ENCODE measurements at places on chromosomes 16 and 17.
A peak's percentile ranks its signal among the peaks of the same experiment; 100 is the strongest.

- no peak for DNase-seq
Observed at GRCh38 chr16:70298988-70299938, at the start of gene DDX19B. DDX19B (plus strand) TSS chr16:70299186; CDS start chr16:70299298, 112 bp downstream.

- no peak for DNase-seq
Observed at GRCh38 chr17:81312624-81313325, 17.7 kb upstream of the SLC38A10 start.

DNA sequence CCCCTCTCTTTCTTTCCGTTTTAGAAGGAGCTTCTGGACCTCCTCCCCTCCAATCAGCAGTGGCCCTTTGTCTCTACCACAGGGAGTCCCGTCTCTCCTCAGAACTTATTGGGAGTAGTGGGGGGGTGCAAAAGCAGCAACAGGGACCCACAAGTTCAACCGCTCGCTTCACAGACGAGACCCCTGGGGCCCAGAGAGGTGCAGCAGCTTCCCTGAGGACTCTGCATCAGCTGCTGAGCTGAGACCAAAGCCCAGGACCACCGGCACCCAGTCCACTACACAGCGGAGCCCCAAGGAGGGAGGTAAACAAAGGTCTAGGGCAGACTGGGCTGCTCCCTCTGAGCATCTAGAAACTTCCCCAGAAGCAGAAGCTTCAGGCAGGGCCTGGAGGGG is 123.9 kb downstream of the SDK2 start:
- DNase-seq, result no peak

DNA sequence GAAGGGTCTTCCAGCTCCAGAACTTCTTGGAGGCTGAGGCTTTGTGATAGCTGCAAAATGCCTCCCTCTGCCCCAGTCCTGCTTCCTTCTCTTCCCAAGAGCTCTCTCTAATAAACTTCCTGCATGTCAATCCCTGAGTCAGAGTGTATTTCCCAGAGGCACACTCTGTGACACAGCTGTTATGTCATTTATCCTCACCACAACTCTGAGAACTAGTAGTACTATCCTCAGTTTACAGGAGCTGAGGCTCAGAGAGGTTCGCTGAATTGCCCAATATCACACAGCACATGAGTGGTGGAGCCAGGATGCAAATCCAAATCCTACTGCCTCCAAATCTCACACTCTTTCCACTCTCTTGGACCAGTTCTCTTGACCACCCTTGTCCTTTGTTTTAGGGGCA is 20.0 kb downstream of the UNC45B start:
- DNase-seq, result no peak

- no peak for DNase-seq
Observed at GRCh38 chr16:47644166-47644565, 183.0 kb downstream of the PHKB start.

DNA sequence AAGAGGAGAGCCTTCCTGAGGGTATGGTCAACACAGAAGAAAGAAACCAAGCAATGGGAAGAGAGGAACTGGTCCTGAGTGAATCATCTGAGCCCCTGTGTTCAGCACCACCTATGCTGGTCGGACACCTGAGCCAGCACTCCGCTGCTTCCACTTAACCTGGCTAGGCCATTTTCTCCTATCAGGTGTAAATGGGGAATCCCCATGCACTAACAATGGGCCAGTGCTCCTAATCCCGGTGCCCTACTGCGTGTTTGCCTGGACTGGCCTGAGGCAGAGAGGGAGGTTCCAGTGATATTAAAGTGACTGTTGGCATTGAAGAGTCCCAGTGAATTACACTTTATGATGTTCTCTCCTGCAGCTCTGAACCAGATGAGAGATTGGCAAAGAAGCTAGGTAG is 34.4 kb upstream of the XYLT2 start:
- DNase-seq, result no peak

DNA sequence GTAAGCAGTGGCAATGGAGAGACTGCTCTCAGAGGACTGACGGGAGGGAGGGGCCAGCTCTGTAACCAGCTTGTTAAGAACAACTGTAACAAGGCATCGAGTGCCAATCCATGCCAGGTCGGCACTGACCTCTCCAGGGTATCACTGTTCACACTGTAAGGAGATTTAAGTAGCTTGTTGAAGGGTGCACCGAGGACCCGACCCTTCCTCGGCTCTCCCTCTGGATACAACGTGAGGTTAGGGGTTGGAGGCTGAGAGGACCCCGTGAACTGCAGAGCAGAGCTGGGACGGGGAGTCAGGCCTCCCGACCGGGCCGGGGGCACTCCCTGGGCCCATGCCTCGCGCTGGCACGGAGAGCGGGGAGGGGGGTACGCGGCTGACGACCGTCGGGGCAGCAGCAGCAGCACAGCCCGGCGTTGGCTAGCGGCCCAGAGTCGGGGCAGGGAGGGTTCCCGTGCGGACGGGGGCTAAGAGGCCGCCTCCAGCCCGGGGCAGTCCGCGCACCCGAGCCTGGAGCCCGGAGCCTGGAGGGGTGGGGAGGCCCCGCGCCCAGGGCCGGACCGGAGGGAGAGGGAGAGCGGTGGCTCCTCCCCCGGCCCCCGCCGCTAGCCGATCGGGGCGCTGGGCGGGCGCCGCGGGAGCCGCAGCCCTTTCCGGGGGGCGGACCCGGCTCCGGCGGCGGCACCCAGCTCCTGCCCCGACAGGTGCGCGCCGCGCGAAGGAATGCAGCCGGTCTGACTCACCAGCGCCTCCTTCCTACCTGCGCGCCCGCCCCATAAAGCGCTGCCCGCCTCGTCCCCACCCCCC is at the start of gene ITGB4:
TSS of gene ITGB4 (plus strand) at position 804 of the 807 bp plus-strand sequence. CDS start 3,245 bp downstream, outside the sequence.
- DNase-seq, result peak; percentile 59

All from NCI-H1048 (cell line).